ENCODE measurements at places on chromosomes 2 and 18.

- DNase-seq, result no peak
Observed at GRCh38 chr2:159251296-159252173, 35.0 kb downstream of the WDSUB1 start.

- DNase-seq, result no peak
Observed at GRCh38 chr2:42614838-42615237, 46.4 kb downstream of the MTA3 start.

GRCh38 chr2:192888109-192888508 lies 693.4 kb upstream of the TMEFF2 start:
- DNase-seq, result no peak

DNA sequence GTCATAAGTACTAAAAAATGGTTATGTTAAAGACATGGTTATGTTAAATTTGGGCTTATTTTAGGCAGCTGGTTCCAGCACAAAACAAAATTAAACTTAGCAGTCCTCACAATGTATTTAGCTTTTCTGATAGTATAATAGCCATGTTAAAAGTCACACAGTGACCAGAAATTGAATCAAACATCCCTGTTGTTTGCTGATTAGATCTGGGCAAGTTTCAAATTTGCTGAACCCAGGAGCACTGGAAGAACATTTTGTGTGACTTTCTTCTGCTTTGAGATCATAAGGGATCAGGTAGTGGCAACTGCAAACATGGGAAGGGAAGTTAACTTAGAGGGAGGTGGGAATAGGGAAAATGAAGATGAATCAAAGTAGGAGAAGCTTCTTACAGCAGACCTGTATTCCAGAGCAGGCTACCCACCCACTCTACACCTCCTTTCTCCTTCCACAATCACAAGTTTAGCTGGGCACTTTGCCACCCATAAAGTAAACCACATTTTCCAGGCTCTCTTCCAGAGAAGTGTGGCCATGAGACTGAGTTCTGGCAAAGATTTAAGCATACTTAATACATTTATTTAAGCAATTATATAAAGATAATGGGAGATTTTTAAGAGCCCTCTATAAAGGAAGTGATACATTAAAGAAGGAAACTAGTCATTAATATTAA lies 616.1 kb upstream of the LRATD1 start:
- DNase-seq, result peak; percentile 45

- DNase-seq, result no peak
Observed at GRCh38 chr18:9386879-9387278, 52.3 kb downstream of the TWSG1 start.

DNA sequence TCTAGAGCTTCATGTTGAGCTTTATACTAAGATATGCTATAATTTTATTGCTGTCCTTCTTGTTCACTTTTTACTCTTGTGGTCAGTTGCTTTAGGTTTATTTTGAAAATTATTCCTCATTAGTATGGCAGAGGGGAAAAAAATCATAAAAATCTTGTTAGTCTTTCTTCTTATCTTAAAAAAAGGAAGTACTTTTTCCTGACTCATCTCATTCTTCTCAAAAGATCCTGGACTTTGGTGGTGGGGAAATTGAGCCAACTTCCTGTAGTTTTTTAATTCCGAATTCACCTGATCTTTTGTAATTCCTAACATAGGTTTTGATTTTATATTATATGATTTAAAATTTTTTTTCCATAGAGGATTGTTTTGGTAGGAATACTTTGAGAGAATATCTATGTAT lies 3.8 kb downstream of the SLC4A1AP start:
- no peak for DNase-seq

DNA sequence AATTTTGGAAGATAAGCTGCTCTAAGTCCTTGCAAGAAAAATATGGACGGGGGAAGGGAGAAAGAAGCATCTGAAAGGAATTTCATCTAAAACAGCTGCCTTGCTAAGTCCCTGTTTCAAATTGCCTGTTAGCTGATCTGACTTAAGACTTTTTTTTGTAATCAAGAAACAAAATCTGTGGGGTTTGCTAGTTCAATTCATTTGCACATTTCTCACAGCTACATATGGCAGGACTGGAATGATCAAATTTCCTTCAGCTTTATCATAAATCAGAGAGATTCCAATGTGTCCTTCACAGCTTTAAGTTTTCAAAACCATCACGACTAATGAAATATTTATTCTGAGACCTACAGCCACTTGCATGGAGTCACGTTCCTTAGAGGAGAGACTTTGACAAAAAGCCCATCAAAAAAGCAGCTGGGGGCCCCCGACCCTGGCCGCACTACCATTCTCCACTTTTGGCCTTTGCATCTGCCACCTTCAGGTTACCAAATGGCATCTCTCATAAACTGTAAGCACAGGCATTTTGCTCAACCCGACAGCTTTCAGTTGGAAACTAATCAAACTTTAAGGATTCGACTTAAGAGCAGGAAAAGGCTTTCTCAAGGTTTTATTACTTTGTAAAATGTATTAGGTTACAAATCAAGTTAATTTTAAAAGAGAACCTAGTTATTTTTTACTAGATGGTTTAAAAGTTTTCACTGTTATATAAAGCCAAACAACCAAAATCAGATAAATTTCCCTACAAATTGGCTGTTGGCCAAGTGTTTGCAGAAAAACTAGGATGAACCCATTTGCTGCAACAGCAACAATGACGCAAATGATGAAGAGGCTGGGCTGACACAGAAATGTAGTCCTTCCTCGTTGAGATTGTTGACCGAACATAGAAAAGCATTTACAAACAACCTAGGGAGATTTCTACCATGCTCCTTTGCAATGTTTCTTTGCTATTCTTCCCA lies 100.4 kb upstream of the RND3 start:
- DNase-seq, result no peak

GRCh38 chr2:236776695-236777251 lies 207.1 kb downstream of the ACKR3 start:
- DNase-seq, result no peak

GRCh38 chr2:127542231-127542630 lies 6.7 kb downstream of the MYO7B start:
- no peak for DNase-seq

- DNase-seq, result no peak
Observed at GRCh38 chr2:63735263-63735662, 106.4 kb upstream of the UGP2 start.

GRCh38 chr2:46461709-46462171 lies 17.6 kb upstream of the TMEM247 start:
- DNase-seq, result no peak

- no peak for DNase-seq
Observed at GRCh38 chr2:218814540-218815243, 16.9 kb downstream of the PRKAG3 start.

DNA sequence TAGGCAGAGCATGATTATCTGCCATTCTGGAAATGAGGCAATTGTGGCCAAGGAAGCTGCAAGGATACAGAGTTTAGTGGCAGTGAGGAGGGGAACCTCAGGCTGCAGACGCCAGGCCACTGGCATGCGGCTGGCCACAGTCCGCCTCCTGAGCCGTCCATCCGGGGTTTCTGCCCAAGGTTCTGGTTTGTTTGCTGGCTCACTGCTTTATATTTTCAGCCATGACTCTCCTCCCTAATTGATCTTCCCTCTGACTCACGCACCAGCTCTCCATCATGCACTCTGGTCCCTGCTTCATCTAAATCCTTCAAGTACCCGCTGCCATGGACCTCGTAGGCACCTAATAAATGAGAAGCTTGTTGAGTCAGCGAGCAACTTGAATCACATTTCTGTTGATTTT lies 107.8 kb upstream of the REV1 start:
- DNase-seq, result no peak

DNA sequence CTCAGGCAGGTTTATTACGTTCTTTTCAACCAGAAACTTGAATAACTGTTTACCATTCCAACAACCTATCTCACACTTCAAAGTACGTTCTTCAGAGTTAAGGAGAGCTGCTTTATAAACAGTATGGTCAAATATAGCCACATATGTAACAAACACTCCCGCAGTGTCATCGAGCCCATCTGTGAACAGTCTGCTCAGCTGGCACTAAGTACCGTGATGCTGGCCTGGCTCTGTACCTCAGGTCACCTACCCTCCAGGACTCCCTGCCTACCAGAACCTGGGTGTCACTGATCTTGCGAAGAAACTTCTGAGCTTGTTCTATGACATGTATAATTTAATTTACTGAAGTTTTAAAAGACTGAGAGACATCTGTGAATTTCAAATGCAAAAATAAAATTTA lies 71.4 kb downstream of the SEPTIN10 start:
- DNase-seq, result no peak

DNA sequence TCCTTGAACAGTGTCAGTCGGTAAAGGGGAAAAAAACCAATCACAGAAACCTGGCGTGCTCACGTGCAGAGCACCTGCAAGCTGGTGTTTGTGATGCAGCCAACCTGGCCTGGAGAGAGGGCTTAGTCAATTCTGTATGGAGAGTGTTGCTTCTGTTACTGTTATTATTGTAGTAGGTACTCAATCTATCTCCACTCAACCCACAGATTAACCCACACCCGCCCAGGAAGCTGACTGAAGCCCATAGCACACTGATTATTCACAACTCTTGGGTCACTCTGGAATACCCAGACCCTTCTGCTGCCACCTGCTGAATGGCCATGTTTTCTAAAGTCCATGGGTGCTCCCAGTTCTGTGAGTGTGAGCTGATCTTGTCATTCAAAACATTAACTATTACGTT lies 53.9 kb downstream of the TNFRSF11A start:
- no peak for DNase-seq

DNA sequence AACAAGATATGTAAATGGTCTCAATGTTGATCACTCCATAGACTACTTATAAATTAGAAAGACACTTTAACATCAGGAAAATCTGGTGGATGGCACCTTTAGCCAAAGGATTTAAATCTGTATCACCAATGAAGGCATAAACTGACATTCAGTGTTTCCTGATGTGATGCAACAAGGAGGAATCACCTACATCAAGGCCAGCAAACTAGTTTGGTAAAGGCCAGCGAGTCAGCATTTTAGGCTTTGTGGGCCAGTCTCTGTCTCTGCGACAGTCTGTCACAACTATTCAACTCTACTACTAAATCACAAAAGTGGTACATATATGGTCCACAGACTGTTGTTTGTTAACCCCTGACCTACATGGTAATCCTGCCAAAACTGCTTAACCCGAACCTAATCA lies 33.3 kb downstream of the C2orf76 start:
- no peak for DNase-seq

DNA sequence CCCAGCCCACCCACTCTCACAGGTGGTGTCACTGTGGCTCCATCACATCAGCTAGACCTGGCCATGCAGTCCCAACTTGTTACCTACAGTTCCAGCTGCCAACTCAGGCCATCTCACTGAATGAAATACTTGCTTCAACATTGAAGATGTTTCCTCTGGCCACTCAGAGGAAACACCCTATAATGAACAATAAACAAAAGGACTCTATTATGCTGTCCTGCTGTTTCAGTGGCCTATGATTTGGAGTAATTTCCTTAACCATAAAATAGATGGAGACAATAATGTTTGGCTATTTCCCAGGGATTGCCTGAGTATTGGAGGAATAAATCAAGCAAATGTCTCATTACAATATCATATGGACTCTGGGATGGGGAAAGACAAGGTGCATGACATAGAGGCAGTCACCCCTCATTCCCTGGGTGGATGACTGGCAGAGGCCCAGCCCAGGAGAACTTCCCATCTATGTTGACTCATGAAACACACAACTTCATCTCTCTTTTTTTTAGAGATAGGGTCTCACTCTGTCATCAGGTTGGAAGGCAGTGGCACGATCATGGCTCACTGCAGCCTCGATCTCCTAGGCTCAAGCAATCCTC lies 134.4 kb downstream of the TGIF1 start:
- DNase-seq, result peak; percentile 15

DNA sequence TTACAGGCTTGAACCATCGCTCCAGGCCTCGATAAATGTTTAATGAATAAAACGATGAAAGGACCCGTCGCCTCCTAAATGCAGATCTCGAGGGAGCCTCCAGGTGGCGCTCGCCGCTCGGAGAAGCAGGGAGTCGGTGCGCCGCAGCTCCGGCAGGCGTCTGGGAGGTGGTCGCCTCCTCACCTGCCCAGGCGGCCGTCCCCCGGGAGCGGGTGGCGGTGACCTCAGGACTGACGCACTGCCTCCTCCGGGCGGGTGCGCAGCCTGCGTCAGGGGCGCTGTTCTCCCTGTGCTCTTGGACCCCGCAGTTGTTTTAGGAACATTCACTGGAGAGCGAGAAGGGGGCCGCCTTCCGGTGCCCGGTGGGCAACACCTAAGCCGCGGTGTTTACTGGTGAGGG lies 38.6 kb upstream of the POLE4 start:
- peak; percentile 86 for DNase-seq

- peak; percentile 71 for DNase-seq
Observed at GRCh38 chr2:220104871-220105351, 477.5 kb downstream of the SLC4A3 start.

GRCh38 chr2:159292157-159292556 lies 5.7 kb upstream of the WDSUB1 start:
- no peak for DNase-seq

- DNase-seq, result no peak
Observed at GRCh38 chr2:17311771-17312511, 206.3 kb downstream of the RAD51AP2 start.

DNA sequence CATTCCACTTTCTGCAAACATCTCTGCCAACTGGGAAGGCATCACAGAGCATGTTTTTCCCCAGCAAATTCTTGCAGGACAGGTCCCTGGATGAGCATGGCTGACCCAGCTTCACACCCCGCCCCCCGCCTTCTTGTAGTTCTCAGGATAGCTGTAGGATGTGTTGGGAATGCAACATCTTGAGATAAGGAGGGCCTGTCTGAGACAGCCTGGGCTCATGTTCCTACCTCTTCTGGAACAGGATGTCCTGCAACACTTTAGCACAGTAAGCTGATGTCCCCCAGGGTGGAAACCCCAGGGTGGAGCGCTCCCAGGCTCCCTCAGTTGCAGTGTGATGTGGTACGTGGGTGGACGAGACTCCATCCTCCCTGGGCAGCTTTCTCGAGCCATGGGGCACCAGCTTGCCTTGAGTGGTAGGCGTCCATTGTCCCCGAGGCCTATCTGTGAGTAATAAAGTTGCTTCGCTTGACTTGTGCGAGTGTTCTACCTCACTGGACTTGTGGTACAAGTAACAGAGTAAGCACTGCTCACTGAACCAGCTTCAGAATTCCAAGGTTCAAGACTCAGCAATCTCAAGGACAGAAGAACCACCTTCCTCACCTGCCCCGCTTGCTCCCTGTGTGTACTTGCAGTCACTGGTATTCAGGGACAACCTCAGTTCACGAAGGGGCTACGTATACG lies 48.6 kb downstream of the EMX1 start:
- DNase-seq, result no peak

GRCh38 chr18:52200921-52201663 lies 138.9 kb upstream of the DCC start:
- DNase-seq, result no peak

GRCh38 chr2:154433010-154433409 lies 265.5 kb upstream of the KCNJ3 start:
- DNase-seq, result no peak

- DNase-seq, result no peak
Observed at GRCh38 chr18:67154979-67155378, 361.5 kb downstream of the DSEL start.

DNA sequence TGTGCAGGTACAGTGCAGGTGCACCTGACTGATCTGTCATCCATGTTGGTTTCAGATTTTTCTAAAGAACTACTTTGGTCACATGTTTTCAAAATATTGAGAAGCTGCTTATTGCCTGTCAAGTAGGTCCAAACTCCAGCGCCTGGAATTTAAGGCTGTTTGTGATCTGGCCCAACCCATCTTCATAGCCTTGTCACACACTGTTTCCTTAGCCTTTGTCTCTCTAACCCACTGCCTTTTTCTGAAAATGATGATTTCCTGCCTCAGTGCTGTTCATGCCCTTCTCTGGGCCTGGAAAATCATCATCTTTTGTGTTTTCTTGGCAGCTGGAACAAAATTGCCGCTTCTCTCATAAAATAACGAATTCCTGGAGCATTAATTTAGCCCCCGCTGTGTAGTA lies 7.2 kb downstream of the LIMS1 start:
- DNase-seq, result no peak

- no peak for DNase-seq
Observed at GRCh38 chr2:113212245-113213060, 38.7 kb downstream of the PSD4 start.

Measured in spinal cord (tissue), 10 donors.